CD4-positive, alpha-beta memory T cell (primary cell): ENCODE measurements at places on chromosomes 11 and 22.

DNA sequence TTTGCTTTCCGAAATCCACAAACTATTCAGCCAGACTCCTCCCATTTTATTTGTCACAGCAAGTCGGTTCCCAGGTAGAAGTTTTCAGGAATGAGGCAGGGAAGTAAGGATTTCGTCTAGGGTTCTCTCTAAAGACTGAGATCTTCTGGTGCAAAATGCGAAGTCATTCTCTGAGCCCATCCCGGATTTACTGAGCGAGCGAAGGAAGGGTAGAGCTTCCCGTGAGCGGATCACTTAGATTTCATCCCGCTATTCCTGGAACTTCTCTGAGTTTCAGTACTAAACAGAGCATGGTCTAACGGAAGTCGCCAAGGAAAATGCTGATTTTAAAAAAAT, 3.1 kb upstream of the CALCA start:
- DNase-seq, result no peak

DNA sequence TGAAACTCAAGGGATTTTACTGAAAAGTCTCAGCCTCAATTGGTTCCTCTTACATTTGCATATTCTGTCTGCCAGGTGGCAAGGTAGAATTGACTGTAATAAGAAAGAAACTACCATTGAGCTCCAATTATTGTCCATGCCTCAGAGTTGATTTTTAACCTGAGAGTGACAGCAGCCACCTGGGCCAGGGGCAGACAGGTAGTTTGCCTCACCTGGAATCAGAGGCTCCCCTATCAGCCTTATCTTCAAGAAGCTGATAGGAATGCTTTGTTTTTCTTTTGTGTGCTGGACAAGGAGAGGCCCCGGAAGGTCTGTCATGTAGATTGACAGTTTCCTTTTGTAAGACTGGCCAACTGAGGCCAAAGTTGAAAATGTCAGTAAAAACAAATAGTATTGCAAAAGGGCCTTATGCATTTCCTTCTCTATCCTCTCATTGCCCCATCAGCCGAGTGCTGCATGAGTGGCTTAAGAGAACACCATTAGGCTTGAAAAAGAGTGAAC, 34.1 kb downstream of the CD44 start:
- DNase-seq, result no peak

DNA sequence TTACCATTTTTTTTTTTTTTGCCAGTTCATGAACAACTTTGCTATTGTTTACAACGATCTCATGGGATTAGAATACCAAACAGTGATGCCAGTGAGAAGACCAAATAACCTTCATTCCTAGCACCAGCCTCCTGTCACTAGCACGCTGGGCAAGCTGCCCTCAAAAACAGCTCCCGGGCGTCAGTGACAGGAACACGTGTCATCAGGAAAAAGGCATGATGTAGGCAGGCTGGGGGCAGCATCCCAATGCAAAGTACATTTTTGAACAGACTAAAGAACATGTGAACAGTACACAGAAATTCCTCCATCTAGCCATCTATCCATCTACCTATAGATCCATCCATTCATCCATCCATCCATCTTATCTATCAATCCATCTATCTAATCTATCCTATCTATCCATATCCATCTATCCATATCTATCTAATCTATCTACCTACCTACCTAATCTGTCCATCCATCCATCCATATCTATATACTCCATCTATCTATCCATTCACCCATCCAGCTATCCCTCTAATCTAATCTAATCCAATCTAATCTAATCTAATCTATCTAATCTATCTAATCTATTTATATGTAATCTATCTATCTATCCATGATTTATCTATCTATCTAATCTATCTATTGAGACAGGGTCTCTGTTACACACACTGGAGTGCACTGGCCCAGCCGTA, 378.5 kb downstream of the SHANK2 start:
- DNase-seq, result no peak

DNA sequence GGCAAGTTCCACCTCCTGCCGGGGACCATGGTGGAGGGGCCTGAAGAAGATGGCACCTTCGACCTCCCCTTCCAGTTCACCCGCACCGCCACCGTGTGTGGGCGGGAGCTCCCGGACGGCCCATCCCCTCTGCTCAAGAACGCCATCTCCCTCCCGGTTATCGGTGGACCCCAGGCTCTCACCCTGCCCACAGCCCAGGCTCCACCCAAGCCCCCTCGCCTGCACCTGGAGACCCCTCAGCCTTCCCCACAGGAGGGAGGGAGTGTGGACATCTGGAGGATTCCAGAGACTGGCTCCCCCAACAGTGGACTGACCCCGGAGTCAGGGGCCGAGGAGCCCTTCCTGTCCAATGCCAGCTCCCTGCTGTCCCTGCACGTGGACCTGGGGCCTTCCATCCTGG, 6.4 kb downstream of the CDC42EP2 start:
- DNase-seq, result no peak

GRCh38 chr11:65685981-65686380, 23.3 kb upstream of the RELA start:
- no peak for DNase-seq

DNA sequence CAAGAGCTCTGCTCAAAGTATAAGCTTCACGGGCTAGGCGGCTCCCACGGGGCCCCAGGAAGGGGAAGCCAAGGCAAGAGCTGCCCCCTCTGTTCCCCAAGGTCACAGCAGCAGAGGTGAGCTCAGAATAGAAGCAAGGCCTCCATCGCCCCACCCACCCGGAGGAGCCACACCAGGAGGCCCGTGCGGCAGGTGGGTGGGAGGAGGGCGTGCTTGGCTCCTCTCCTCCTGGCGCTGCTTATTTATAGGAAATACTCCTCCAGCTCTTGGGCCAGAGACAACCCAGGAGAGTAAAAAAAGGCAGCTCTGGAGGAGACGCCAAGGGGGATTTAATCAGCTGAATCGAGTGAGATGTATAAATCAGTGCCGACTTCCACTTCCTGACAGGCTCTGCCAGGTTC, 87.8 kb downstream of the FEZ1 start:
- DNase-seq, result no peak

GRCh38 chr11:119108857-119109221, 1.7 kb downstream of the C2CD2L start:
- DNase-seq, result no peak

DNA sequence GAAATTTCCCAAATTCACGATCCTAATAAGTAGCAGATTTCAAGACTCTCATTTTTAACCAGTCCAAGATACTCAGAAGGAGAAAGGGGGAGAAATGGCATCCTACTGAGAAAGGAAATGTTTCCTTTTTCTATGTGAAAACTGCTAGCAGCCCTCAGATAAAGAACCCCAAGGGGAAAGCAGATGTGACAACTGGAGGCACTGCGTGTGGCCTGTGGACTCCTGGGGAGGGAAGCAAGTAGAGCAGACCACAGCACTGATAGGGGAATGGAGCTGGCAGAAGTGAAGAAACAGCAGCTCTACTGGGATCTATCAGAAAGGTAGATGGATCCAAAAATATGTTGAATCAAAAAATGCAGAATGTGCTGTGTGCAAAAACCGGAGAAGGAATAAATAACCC, 239.7 kb upstream of the API5 start:
- DNase-seq, result no peak

GRCh38 chr11:131506348-131506747, 135.9 kb downstream of the NTM start:
- no peak for DNase-seq

GRCh38 chr11:100681064-100681502, 6.0 kb upstream of the ARHGAP42 start:
- DNase-seq, result no peak

GRCh38 chr11:43567396-43567975, 113.1 kb upstream of the HSD17B12 start:
- no peak for DNase-seq

DNA sequence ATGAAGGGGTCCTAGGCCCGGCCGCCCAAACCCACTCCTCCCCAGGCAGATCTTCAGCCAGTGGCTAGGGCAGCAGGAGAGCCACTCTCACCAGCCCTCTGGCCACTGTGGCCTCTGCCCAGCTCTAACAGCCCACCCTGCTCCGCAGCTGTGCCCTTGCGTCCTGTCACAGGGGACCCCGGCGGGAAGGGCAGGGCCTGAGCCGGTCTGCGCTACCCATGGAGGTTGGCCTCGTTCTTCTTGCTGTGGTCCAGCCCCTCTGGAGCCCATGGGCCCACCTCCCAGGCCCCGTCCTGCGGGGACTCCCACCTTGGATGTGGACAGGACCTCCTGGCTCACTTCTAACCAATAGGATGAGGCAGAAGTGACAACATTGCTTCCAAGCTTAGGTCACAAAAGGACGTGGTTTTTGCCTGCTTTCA, 38.3 kb upstream of the TH start:
- DNase-seq, result no peak

DNA sequence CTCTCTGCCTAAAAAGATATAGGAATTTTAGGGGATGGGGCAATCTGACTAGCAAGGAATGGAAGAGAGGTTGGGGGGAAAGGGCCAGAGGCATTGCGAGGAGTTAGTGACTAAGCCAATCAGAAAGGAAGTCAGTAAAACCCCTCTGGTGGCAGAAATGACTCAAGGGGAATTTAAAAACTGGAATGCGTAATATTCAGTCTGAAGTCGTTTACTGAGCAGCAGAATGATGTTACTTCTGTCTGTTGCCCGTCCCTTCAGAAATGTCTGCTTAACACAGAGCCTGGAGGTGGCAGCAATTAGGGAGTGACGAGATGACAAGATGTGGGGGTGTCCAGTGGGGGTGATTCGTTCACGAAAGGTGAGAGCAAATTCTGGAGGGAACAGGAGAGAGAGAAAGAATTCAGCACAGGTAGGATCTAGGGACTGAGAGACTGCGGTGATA, 107.7 kb upstream of the CLMP start:
- no peak for DNase-seq

DNA sequence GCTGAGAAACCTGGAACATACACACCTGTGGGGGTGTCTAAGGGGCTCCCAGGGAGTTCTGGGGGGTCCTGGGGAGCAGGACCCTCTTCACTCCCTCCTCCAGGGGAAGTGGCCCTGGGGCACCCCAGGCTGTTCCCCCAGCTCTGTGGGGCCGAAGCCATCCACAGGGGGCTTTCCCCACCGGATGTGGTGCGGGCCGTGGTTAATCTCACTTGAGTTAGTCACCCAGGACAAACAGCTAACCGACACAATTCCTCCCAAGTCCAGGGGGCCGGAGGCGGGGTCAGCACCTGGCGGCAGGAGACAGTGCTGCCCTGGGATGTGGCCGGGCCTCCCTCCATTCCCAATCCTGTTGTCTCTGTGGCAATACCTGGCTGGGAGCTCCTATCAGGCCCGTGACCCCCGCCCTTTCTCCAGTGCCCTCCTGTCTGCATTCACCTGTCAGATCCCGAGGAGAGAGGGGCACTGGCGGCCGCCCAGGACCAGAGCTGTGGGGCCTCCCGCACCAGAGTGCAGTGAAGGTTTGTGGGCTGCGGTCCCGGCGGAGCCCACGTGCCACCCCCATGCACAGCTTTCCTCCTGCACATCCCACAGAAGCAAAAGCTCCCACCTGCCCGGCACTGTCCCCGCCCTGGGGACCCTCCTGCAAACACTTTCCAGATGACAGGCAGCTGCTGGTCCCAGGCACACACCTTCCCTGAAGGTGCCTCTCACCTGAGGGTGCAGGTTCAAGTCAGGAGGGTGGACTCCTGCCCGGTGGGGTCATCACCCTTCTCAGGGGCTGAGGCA, 5.2 kb upstream of the MUC5AC start:
- no peak for DNase-seq

DNA sequence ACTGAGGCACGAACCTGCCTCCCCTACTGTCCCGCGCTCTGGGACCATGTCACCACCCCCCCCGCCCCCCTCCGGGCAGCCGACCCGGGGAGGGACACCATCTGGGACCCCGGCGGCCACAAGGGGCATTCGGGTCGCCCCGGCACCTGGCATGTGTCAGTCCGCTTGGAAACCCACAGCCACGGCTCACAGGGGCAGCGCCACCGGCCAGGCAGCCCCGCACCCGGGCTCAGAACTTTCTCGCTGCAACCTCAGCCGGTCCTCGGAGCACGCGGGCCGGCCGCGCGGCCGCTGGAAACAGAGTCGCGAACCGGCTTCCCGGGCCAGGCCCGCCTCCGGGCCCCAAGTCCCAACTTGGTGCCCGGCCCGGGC, 159.9 kb upstream of the GRK3 start:
- DNase-seq, result no peak

- peak; percentile 5 for DNase-seq
Observed at GRCh38 chr11:18455686-18456372, at the start of gene LDHAL6A. TSS of gene LDHAL6A (plus strand) at chr11:18455856. CDS start at chr11:18456681, 825 bp downstream.

GRCh38 chr22:37734964-37735451, 38.2 kb downstream of the TRIOBP start:
- no peak for DNase-seq

DNA sequence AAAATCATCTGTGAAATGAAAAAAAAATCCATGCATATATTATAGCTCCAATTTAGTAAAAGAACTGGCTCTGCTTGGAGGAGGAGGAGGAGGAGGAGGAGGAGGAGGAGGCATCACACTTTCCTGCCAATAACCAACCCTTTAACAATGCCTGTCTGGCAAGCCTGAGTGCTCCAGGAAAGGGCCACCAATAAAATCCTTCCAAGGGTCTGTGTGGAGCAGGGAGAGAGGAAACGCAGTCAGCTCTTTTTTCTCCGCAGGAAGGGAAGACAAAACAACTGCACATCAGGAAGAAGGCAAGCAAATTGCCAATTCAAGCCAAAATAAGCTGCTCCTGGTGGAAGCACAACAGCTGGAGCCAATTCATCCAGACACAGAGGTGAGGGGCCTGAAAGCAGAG, 139.0 kb downstream of the KCNC1 start:
- no peak for DNase-seq

DNA sequence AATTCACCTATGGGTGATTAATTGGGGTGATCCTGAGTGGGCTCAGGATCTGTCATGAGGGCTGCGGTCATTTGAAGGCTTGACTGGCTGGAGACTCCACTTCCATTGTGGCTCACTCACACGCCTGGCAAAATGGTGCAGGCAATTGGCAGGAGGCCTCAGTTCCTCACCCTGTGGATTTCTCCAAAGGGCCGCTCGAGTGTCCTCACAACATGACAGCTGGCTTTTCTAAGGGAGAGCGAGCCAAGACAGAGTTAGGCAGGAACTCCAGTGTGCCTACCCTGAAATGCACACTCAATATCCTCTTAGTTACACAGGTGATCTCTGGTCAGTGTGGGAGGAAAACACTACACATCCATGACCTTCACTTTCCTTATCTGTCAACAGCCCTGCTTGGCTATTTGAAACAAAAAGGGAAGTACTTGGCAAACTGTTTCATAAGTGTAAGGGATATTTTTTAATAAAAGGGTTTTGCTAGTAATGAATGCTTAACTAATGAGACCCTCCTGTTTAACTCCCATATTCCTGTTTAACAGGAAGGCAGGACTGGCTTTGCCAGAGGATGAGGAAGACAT, 25.7 kb downstream of the OSBP2 start:
- DNase-seq, result no peak

DNA sequence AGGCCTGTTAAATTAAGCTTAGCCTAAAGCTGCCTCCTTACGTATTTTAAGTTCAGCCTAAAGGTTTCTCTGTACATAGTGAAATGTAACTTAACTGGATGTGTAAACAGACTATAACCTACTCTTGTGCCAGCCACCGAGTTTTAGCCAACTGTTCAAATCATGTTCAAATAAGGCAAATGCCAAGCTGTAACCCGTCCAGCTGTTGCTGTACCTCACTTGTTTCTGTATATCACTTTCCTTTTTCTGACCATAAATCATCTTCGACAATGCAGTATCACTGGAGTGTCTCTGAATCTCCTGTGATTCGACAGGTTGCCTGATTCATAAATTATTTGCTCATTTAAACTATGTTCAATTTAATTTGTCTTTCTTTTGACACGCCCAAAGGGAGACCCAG, 4.0 kb upstream of the PLAAT5 start:
- no peak for DNase-seq
